ENCODE measurements at places on chromosomes 4 and X.

- DNase-seq, result no peak
Measured at GRCh38 chr4:75643651-75644050, 13.3 kb upstream of the CDKL2 start.

- no peak for DNase-seq
Measured at GRCh38 chr4:5249727-5250126, 198.4 kb downstream of the STK32B start.

GRCh38 chr4:123597586-123597985 is 201.0 kb downstream of the SPRY1 start:
- no peak for DNase-seq

DNA sequence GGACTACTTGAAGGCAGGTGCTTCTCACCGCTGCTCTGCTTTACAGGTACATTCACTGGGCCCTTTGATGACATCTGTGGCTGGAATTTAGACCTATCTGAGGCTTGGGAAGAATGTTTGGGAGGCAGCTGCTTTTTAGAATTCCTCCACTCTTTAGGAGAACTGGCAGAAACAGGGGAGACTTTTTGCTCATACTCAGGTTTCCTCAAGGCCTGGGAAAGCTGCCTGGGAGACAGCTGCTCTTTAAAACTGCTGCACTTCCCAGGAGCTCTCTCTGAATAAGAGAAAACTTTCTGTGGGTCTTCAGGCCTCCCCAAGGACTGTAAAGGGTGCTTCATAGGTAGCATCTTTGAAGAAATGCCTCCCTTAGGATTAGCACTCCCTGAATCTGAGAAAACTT is 14.3 kb downstream of the CT47C1 start:
- DNase-seq, result no peak

- peak; percentile 72 for DNase-seq
Measured at GRCh38 chr4:150385606-150386005, 196.3 kb upstream of the MAB21L2 start.

- no peak for DNase-seq
Measured at GRCh38 chrX:155070663-155070974, 317 bp downstream of the CMC4 start.

GRCh38 chr4:118953276-118953675 is 64.6 kb downstream of the SYNPO2 start:
- no peak for DNase-seq
